ENCODE measurements at places on chromosomes 3 and 15.
A peak's percentile ranks its signal among the peaks of the same experiment; 100 is the strongest.

GRCh38 chr3:14401692-14402303 is 608 bp upstream of the SLC6A6 start:
- no peaks in the 10 kb centered on the region for H3K36me3 ChIP-seq
- H3K4me3 ChIP-seq: peak overlapping the region; percentile 70
- H3K27me3 ChIP-seq: no peaks in the 10 kb centered on the region
- no peak for DNase-seq
- peaks cover 17% of the 10 kb centered on the region for H3K4me1 ChIP-seq

- peak overlapping the region; percentile 100 for H3K4me3 ChIP-seq
- H3K27ac ChIP-seq: peak overlapping the region; percentile 100
- H3K27me3 ChIP-seq: no peaks in the 10 kb centered on the region
- no peak for DNase-seq
- peaks cover 33% of the 10 kb centered on the region for H3K36me3 ChIP-seq
Observed at GRCh38 chr15:44710236-44711095, 657 bp downstream of the PATL2 start.

- no peaks in the 10 kb centered on the region for H3K27me3 ChIP-seq
- H3K36me3 ChIP-seq: no peaks in the 10 kb centered on the region
- DNase-seq: no peak
- no peaks in the 10 kb centered on the region for H3K4me1 ChIP-seq
- H3K27ac ChIP-seq: no peak overlapping the region
- H3K4me3 ChIP-seq: no peak overlapping the region
Observed at GRCh38 chr3:116399701-116400226, 45.5 kb downstream of the LSAMP start.

DNA sequence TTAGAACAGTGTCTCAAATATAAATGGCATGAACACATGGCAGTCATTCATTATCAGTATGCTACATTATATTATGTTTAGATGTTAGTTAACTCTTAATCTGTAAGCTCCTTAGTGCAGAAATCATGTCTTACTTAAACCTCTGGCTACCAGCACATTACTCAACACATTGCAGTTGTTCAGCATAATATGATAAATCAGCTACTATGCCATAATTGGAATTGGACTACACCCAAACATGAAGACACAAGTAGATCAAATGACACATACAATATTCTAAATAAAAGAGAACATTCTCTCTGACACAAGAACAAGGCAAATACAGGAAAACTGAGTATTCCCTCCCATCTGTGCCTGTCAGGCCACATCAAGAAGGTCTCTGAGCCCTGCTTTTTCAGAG is 116.1 kb downstream of the PCCB start:
- no peaks in the 10 kb centered on the region for H3K27me3 ChIP-seq
- H3K36me3 ChIP-seq: peaks cover 6% of the 10 kb centered on the region
- DNase-seq: no peak
- no peak overlapping the region for H3K4me3 ChIP-seq

- H3K27me3 ChIP-seq: no peaks in the 10 kb centered on the region
- H3K36me3 ChIP-seq: no peaks in the 10 kb centered on the region
- H3K27ac ChIP-seq: no peak overlapping the region
- DNase-seq: no peak
- H3K4me1 ChIP-seq: no peaks in the 10 kb centered on the region
Observed at GRCh38 chr15:89820666-89821611, 6.3 kb upstream of the ANPEP start.

- no peaks in the 10 kb centered on the region for H3K27me3 ChIP-seq
- H3K4me3 ChIP-seq: no peak overlapping the region
- H3K27ac ChIP-seq: no peak overlapping the region
- H3K4me1 ChIP-seq: no peaks in the 10 kb centered on the region
- H3K36me3 ChIP-seq: no peaks in the 10 kb centered on the region
Observed at GRCh38 chr15:95371664-95372063, 958.8 kb upstream of the NR2F2 start.

DNA sequence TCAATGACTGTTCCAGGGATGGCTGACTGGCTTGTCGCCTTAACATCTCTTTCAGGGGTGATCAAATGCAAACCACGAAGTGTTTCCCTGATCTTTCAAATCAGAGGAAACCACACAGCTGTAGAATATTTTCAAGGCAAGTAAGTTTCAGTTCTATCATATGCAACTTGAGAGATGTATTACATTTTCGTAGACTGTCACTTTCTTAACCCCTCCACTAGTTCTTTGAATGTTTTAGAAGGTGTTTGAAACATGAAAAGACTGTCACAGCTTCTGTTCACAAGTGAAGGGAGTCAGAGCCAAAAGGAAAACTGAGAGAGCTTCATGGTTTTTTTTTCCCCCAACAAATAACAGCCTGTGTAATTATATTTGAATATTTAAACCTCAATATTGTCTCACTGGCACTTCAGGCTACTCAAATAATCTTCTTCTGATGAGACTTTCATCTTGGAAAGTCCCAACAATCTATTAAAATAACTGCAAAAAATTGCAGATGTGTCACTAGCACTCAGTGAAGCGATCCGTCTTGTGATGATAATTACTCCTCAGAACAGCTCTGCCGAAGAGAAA is 25.9 kb upstream of the CAPN7 start:
- no peak overlapping the region for H3K4me3 ChIP-seq
- DNase-seq: no peak
- no peaks in the 10 kb centered on the region for H3K36me3 ChIP-seq

DNA sequence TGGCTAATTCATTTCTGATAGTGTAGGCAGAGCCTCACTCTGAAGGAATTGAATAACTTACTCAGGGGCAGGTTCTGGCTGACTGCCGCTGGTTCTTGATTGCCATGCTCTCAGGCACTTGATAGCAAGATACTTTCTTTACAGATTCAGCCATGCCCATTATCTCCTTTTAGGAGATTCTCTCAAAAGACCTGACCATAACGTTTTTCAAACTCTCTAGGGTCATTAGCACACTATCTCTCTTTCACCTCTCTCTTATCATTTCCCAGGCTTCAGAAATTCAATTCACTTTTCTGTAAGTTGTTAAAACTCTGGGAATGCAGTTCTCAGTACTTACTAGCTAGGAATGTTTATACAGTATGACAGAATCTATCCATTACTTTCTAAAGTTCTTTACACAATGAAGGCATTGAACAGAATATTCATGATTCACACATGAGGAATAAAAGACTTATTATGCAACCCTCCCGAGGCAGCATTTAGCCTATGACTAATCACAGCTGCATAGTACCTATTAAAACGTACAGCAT is 850.3 kb upstream of the CADM2 start:
- no peaks in the 10 kb centered on the region for H3K36me3 ChIP-seq
- no peak overlapping the region for H3K4me3 ChIP-seq
- no peaks in the 10 kb centered on the region for H3K27me3 ChIP-seq
- no peak overlapping the region for H3K27ac ChIP-seq

- no peaks in the 10 kb centered on the region for H3K36me3 ChIP-seq
- H3K4me3 ChIP-seq: no peak overlapping the region
- H3K4me1 ChIP-seq: no peaks in the 10 kb centered on the region
- H3K27me3 ChIP-seq: no peaks in the 10 kb centered on the region
Observed at GRCh38 chr3:68953816-68954444, 21.6 kb upstream of the TAFA4 start.

GRCh38 chr3:69684309-69684961 is 54.8 kb upstream of the MITF start:
- no peaks in the 10 kb centered on the region for H3K4me1 ChIP-seq

DNA sequence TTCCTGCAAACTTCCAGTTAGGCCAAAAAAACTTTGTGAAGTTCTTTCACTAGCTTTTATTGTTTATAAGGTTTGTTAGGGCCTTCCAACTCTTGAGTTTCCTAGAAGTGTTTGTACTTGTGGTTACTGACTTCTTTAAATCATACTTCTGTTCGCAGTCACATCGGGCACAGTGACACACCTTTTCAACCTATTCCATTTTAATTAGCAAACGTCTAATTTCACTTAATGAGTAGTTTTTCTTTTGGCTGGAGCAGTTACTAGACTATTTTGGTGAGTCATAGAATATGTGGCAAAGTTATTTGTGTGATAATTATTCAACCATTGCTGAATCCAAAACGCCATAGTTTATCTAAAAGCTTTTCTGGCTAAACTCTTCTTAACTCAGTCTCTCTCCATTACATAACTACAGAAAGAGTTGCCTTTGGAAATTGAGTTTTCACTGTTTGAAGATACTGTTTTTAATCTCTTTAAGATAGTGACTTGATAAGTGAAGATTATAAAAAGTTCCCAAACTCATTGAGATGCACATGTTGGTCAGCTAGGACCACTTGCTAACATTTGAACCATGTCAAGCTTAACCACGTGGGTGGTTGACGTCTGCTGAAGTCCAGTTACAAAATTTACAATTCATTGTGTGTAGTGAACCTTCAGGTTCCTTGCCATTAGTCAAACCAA is 21.5 kb downstream of the CNOT10 start:
- no peaks in the 10 kb centered on the region for H3K4me1 ChIP-seq
- no peaks in the 10 kb centered on the region for H3K27me3 ChIP-seq
- peaks cover 18% of the 10 kb centered on the region for H3K36me3 ChIP-seq
- no peak overlapping the region for H3K27ac ChIP-seq
- DNase-seq: no peak
- no peak overlapping the region for H3K4me3 ChIP-seq

- no peak for DNase-seq
- no peak overlapping the region for H3K4me3 ChIP-seq
Observed at GRCh38 chr3:121786485-121786884, 36.9 kb upstream of the GOLGB1 start.

DNA sequence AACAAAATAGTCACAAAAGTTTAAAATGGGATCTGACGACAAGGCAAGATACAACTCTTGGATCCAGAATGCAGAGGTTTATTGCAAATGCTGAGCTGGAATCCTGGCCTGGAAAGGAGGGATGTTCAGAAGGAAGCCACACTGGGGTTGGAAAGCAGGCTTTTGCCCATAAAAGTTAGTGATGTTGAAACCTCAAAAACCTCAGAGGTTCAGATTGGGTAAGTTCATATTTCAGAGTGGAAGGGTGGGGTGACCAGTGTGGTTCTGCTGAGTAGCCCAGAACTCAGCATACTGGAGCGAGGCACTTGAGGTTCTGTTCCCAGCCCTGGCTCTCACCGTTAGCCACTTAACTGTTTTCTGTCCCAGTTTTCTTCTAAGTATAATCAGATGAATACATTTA is 114.0 kb upstream of the OSTN start:
- no peaks in the 10 kb centered on the region for H3K27me3 ChIP-seq
- DNase-seq: no peak
- H3K36me3 ChIP-seq: no peaks in the 10 kb centered on the region
- no peak overlapping the region for H3K27ac ChIP-seq
- no peak overlapping the region for H3K4me3 ChIP-seq
- H3K4me1 ChIP-seq: no peaks in the 10 kb centered on the region

- H3K4me3 ChIP-seq: no peak overlapping the region
- H3K36me3 ChIP-seq: peaks cover 22% of the 10 kb centered on the region
- peaks cover 33% of the 10 kb centered on the region for H3K4me1 ChIP-seq
- DNase-seq: no peak
- H3K27me3 ChIP-seq: no peaks in the 10 kb centered on the region
Observed at GRCh38 chr3:67605377-67605776, 49.0 kb downstream of the SUCLG2 start.

GRCh38 chr3:79937567-79937966 is 169.8 kb upstream of the ROBO1 start:
- no peak for DNase-seq
- H3K36me3 ChIP-seq: no peaks in the 10 kb centered on the region
- no peak overlapping the region for H3K4me3 ChIP-seq
- no peak overlapping the region for H3K27ac ChIP-seq
- H3K4me1 ChIP-seq: no peaks in the 10 kb centered on the region
- H3K27me3 ChIP-seq: no peaks in the 10 kb centered on the region

DNA sequence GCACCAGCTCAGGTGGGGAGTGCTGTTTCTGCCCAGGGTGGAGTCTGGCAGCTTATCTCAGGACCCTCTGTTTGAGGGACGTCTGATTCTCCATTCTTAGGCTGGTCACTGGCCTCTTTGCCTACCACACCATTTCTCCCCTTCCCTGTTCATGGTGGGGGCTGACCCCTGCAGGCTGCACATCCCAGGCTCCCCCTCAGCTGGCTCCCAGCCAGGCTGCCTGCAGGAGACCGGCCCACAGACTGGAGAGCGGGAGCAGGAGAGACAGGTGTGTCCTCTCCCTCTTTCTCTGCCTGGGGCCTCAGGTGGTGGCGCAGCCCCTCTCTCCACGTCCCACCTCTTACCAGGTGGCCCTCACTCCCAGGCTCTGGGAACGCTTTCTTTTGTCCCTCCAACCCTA is 60.8 kb downstream of the RAB11A start:
- H3K4me1 ChIP-seq: no peaks in the 10 kb centered on the region
- no peak overlapping the region for H3K27ac ChIP-seq
- no peak overlapping the region for H3K4me3 ChIP-seq
- H3K27me3 ChIP-seq: no peaks in the 10 kb centered on the region

DNA sequence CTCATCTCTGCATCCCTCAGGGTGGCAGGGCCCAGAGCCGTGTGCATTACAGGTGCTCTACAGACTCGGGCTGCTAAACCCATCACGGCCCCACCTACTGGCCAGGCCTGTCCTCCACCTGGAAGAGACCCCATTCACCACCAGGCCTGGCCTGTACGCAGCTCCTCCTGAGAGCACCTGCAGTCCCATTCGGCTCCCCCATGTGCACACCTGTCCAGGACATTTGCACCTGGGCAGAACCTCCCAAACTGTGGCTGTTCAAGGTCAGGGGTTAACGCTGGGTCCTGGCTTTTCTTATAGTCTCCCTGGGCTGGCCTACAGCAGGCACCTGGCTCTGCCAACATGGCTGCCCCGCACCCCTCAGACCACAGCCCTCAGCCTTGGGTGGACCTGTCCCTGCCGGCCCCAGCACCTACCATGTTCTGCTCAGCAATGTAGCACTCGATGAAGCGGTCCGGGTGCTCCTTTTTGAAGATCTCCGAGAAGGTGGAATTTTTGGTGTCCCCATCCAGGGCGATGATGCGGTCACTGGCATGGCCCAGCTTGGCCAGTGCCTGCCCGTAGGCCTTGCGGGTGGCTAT is 25.7 kb downstream of the TKT start:
- no peak overlapping the region for H3K27ac ChIP-seq
- H3K36me3 ChIP-seq: peaks cover 83% of the 10 kb centered on the region
- H3K27me3 ChIP-seq: no peaks in the 10 kb centered on the region
- H3K4me1 ChIP-seq: no peaks in the 10 kb centered on the region
- no peak overlapping the region for H3K4me3 ChIP-seq

GRCh38 chr3:41190509-41191284 is 8.6 kb upstream of the CTNNB1 start:
- no peak for DNase-seq
- H3K36me3 ChIP-seq: no peaks in the 10 kb centered on the region
- H3K27me3 ChIP-seq: no peaks in the 10 kb centered on the region
- H3K4me3 ChIP-seq: no peak overlapping the region
- no peaks in the 10 kb centered on the region for H3K4me1 ChIP-seq
- H3K27ac ChIP-seq: no peak overlapping the region

GRCh38 chr3:27127879-27128278 is 241.3 kb downstream of the NEK10 start:
- H3K4me3 ChIP-seq: no peak overlapping the region
- no peak for DNase-seq
- no peak overlapping the region for H3K27ac ChIP-seq

GRCh38 chr15:97745481-97746071 is 214.9 kb upstream of the ARRDC4 start:
- H3K4me3 ChIP-seq: no peak overlapping the region
- no peaks in the 10 kb centered on the region for H3K27me3 ChIP-seq
- no peaks in the 10 kb centered on the region for H3K4me1 ChIP-seq
- DNase-seq: no peak
- H3K27ac ChIP-seq: no peak overlapping the region

GRCh38 chr3:114307832-114308231 is 14.0 kb downstream of the TIGIT start:
- H3K27me3 ChIP-seq: no peaks in the 10 kb centered on the region
- H3K27ac ChIP-seq: peak overlapping the region; percentile 72
- no peaks in the 10 kb centered on the region for H3K36me3 ChIP-seq
- H3K4me3 ChIP-seq: no peak overlapping the region
- peaks cover 25% of the 10 kb centered on the region for H3K4me1 ChIP-seq

All from effector memory CD4-positive, alpha-beta T cell (primary cell).